ENCODE measurements at places on chromosomes 5 and 9.

- no peak for DNase-seq
Observed at GRCh38 chr5:32275396-32275741, 37.4 kb downstream of the MTMR12 start.

DNA sequence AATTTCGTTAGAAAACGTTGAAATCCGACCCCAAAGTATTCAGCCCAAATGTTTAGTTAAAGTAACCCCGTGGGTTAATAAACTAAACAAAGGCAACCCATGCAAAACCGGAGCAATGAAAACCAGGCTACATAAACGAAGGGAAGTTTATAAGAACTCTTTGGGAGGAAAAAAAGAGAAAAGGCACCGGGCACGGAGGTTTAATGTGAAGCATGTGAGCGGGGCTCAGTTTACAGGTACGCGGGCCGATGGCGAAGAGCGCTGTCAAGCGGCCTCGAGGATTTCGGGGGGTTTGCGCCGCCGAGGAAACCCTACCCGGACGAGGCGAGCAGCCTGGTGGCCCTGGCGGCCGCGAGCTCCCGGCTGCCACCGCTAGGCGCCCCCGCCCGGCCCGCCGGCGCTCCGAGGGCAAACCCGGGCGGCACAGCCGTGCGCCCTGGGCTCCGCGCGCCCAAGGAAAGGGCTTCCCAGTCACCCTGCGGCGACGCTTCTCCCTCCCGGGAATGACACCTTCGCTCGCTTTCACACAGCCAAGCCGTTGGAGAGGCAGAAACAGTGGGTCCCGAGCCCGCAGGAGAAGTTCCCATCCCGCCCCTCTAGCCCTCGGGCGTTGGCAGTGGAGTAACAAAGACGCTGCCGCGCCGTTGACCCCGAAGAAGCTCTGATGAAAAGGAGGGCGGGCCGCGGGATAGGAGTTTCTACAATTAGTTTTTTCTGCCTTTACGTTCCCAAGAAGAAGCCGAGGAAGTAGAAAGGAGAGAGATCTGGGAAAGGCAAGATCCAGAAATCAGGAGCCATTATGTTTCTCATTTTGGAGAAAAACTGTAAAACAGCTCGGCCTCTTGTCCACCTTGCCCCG lies 126.0 kb downstream of the TMEM174 start:
- DNase-seq: no peak

DNA sequence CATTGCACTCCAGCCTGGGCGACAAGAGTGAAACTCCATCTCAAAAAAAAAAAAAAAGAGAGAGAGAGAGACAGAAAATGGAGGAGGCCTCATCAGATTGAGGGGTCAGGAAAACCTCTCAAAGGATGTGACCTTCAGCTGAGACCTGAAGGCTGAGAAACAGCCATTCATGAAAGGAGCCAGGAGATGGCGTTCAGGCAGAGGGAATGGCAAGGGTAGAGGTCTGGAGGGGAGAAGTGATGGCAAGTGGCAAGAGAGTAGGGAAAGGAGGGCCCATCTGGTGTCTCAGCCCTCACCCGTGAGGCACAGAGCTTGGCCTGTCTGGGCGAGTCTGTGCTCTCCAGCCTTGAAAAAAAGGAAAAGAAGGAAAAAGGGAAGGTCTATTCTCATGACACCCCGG lies 17.0 kb downstream of the CAMK2A start:
- no peak for DNase-seq

DNA sequence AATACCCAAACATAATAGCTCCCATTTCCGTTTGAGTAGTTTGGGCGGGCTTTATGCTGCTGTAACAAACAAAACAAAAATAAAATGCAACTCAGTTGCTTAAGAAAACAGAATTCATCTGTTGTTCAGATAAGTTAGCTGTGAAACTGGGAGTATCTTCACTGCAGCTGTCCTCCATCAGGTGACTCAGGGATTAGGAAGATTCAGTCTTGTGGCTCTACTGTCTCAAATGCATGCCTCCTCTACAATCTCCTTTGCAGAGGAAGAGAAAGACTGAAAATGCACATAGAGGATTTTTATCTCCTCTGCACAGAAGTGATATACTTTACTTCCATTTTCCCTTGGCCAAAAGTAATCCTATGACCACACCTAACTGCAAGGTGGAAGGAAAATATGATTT lies 883.7 kb downstream of the PTPRD start:
- no peak for DNase-seq

- DNase-seq: no peak
Observed at GRCh38 chr5:11863911-11864310, 40.3 kb downstream of the CTNND2 start.

DNA sequence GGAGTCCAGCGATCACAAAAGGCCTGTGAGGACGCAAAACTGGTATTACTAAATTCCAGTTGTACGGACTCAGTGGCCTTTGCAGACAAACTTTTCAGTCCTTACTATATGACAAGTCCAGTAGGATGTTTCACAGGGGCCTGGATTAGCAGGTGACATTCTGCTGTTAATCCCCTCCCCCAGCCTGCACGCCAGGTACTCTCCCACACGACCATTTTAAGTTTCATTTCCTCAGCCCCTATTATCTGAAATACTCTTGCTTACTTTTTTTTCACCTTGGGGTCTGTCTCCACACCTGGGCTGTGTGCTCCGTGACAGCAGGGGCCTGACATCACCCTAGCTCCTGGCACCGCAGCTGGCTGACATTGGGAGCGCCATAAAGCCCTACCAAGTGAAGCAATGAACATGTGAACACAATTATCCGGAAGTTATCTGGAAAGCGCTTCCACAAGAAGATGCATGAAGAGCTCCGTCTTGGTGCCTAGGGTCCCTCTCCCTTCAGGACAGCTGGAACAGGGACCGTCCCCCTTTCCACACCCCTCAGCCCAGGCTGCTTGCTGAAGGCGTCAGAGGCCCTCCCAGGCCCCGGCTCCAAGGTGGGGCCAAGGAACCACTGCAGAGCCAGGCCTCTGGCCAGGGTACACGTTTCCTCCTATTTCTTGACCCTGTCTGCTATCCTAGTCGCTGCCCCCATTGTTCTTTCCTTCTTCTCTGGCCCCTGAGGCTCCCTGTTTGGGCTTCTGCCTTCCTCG lies 39.7 kb upstream of the ZNF622 start:
- no peak for DNase-seq

GRCh38 chr5:179312557-179313235 lies 32.6 kb downstream of the ADAMTS2 start:
- DNase-seq: no peak

DNA sequence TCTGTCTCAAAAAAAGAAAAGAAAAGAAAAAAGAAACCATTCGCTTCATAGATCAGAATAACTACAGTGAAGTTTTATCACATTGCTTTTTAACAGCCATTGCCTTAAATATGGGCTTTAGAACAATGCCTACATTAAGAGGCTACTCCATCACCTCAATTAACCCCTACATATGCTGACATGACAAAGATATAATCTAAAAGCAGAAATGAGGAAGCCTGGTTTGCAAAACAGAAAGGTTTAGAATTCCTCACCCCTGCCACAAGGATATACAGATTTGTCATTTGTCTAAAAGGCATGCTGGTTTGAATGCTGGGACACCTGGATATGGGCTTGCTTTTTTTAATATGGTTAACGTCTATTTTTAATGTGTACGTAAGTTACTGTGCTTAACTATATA lies 1353.0 kb upstream of the C9orf72 start:
- DNase-seq: no peak

DNA sequence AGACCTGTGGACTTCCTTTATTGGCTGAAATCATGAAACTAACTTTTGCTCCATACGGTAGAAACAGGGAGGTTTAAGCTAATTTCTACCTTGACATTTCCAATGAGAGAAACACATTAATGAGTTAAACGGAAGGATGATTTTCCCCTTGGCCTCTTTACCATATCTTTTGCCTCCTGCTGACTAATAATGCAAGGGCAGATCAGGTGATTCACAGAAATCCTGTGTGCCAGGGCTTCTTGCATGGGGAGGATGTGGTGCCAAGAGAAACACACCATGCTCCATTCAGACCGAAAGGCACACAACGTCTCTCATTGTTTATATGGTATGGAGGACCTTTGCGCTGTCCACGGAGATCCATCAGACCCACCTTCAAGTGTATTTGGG lies 17.4 kb upstream of the PRLR start:
- no peak for DNase-seq

GRCh38 chr5:53783624-53784228 lies 223.3 kb downstream of the NDUFS4 start:
- no peak for DNase-seq

DNA sequence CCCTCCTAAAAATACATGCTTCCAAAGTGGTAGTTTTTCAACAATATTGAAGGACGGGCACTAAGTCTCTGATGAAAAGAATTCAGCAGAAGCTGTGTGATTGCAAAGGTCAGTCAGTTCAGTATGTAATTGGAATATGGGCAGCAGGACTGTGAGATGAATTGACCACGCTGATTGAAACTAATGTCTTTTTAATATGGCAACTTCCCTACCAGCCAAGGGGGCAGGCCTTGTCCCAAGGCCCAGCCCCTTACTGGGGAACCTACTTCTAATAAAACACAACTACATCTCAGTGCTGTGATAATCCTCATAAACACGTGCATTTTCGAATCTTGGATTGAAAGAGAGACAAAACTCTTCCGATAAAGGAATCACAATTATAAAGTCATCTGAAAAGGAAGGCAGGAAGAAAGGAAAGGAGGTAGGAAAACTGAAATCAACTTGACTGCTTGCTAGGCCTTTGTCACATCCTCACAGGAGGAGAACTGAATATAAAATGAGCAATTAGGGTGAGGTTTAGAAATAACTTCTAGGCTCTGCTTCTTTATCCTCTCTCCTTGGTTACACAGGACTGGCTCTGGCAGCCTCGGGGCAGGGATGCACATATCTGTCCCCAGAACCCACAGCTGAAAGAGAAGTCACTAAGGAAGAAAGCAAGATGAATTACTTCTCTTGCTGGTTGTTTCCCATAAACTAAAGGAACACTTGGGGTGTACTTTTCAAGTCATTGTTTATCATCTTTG lies 281.9 kb downstream of the GLIS3 start:
- no peak for DNase-seq

DNA sequence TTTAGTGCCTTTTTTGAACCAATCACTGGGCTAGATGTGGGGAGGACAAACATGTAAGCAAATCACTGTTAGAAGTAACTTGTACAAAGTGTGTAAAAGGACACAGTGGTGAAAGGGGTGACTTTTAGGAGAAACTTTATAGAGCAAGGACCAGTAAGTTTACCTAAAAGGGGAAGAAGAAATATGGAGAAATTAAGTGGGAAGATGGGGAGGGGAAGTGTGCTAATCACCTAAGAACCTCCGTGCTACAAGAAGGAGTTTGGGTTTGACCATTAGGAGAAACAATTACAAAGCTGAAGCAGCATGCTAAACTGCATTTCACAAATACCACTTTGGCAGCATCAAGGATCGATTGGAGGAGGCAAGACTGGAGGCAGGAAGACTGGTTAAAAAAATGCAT lies 17.3 kb downstream of the ITGA1 start:
- DNase-seq: no peak
